SJCRH30 (cell line): ENCODE measurements at places on chromosomes 6 and 20. TPM values are rescaled to one million over a fixed set of nuclear protein-coding genes. Genes with fewer than 3 reads are reported as not detected.
A peak's percentile ranks its signal among the peaks of the same experiment; 100 is the strongest.

Gene DIDO1
- 98.5 and 108 TPM in 2 replicates for total RNA-seq

DNA sequence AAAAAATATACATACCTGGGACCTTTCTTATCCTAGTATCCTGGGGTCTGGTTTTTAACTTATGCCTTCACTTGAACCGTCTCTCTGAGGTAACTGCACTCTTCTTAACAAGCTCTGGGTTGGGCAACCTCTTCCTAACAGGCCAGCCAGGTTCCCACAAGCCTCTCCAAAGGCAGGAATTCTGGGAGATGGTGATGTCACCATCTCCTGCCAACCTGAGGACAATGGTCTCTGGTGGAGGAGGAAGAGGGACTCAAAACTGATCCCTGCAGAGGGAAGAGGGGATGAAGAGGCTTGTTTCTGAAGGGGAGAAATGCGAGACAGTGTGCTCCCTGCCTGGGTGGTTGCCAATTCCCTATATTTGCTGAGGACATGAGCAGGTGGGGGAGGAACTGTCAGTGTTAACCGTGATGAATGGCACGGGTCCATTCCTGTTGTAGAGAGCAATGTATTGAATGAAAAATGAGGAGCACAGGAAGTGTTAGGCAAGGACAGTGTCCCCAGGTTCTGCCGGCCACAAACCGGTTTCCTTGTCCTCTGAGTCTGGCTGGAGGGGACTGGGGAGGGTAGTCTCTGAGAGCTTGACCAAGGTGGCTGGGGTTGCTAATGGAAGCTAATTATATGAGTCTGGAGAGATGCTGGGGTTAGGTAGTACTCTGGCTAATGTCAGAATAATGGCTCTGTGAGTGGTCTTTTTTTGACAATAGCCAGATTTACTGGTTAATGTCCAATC lies 95.5 kb downstream of the KCNB1 start:
- no peaks in the 10 kb centered on the region for H3K27me3 ChIP-seq
- peak; percentile 45 for DNase-seq
- no peak overlapping the region for H3K4me3 ChIP-seq
- H3K36me3 ChIP-seq: no peaks in the 10 kb centered on the region
- H3K4me1 ChIP-seq: peaks cover 10% of the 10 kb centered on the region; the same call in 1 of the 2 replicates

DNA sequence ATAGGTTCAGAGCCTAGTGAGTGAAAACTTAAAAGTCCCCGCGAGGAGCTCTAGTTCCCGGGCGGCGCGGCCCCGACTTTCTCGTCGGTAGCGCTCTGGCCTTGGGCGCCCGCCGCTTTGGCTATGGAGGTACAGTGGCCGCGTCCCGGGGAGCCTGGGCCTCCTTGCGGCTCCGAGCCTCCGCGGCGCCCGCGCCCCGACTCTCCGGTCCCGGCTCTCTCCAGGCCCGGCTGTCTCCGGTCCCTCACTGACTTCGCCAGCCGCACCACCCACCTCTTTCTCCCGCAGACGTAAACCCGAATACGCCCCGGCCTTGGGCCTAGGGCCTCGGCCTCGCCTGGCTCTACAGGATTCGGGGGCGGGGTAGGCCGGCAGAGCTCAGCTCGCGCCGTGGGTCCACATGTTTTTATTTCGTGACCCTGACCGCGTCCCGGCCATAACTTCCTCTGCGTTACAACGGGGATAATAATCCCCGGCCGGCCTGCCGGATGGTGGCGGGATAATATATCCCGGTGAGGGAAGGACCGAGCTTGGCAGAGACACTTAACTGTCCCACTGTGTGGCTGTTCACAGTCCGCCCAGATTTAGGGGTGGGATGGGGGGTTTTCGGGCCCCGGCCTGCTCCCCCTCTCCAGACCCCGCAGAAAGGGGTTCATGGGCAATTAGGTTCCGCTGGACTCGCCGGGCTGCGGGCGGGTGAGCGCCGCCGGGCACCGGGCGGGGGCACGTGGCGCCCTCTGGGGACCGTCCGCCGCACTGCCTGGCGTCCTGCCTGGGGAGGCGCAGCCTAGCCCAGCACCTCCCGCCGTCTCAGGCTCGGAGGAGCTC lies 10.0 kb upstream of the TBX18 start:
- H3K27me3 ChIP-seq: no peaks in the 10 kb centered on the region; the same call in 1 of the 2 replicates
- H3K36me3 ChIP-seq: no peaks in the 10 kb centered on the region
- no peak for DNase-seq
- peak overlapping the region; percentile 55 for H3K4me3 ChIP-seq
- H3K4me1 ChIP-seq: no peaks in the 10 kb centered on the region

GRCh38 chr20:3970016-3970415 lies 45.3 kb downstream of the RNF24 start:
- no peaks in the 10 kb centered on the region; the same call in none of the 2 replicates for H3K36me3 ChIP-seq
- H3K27ac ChIP-seq: no peak overlapping the region
- no peak overlapping the region for H3K4me3 ChIP-seq
- DNase-seq: no peak
- H3K4me1 ChIP-seq: no peaks in the 10 kb centered on the region
- H3K27me3 ChIP-seq: no peaks in the 10 kb centered on the region

- no peak overlapping the region for H3K4me3 ChIP-seq
- no peak overlapping the region for H3K27ac ChIP-seq
- H3K4me1 ChIP-seq: no peaks in the 10 kb centered on the region
- DNase-seq: no peak
- no peaks in the 10 kb centered on the region for H3K36me3 ChIP-seq
These were observed 39.8 kb downstream of the HIVEP1 start for GRCh38 chr6:12051861-12052368.

DNA sequence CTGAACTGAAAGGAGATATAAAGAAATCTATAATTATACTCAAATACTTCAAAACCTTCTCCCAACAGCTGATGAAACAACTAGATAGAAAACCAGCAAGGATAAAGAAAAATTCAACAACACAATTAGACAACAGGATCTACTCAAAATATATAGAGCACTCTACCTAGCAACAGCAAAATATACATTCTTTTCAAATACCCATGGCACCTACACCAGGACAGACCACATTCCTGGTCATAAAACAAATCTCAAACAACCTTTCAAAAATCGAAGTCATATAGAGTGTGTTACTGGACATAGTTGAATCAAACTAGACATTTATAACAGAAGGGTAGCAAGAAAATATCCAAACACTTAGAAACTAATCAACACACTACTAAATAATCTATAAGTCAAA lies 43.2 kb downstream of the RNF24 start:
- no peak for DNase-seq
- H3K27ac ChIP-seq: no peak overlapping the region
- H3K36me3 ChIP-seq: no peaks in the 10 kb centered on the region; the same call in none of the 2 replicates
- no peaks in the 10 kb centered on the region for H3K27me3 ChIP-seq
- no peaks in the 10 kb centered on the region for H3K4me1 ChIP-seq
